ENCODE measurements at places on chromosomes 4 and X.

GRCh38 chr4:8046925-8047541 lies 107.4 kb upstream of the AFAP1 start:
- DNase-seq = no peak

GRCh38 chr4:92172203-92172602 lies 131.6 kb upstream of the GRID2 start:
- no peak for DNase-seq

- no peak for DNase-seq
Observed at GRCh38 chr4:36332782-36333131, 51.3 kb downstream of the DTHD1 start.

DNA sequence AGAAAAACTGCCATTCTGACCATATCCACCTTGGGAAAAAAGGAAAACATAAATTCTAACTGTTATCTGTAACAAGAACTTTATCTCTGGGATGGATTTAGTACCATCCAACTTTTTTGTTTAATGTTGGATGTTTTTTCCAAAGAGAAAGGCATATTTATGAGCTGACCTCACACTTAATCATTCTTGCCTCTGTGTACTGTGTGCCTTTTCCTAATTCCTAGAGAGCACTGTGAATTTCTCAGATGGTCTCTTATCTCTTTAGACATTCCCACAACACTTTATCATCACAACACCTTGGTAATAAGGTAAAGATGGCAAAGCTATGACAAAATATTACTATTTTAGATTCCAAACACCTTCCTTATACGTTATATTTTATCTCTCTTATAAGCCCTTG lies 126.2 kb downstream of the COL4A6 start:
- no peak for DNase-seq

DNA sequence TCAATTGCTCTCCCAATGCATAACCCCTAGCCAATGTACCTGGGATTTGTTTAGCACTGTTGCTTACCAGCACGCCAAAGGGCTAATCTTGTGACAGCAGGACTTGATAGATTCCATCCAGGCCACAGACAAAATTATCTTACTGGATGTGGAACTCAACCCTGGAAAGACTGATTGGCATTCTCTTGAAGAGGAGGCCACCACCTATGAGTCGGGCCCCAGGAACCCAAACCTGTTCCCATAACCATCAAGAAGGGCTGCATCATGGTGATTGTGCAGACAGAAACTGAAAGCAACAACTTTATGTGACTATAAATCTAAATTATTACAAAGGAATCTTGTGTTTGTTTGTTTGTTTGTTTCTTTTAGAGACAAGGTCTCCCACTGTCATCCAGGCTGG lies 19.9 kb upstream of the TMEM255A start:
- no peak for DNase-seq

DNA sequence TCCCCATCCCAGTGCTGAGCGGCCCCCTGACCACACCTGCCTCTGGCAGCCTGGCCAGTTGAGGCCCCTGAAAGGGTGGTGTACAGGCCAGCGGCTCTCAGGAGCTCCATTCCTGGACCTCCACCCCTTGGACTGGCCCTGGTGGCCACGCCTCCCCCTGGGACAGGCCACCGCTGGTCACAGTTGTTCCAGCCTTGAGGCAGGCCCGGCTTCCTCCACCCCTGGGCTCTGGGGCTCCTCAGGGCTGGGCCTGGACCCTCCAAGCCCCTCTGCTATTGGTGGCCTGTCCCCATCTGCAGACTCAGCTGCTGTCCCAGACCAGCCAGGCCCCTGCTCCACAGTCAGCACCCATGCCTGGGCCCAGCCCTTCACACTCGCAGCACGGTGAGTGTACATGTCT lies 93.2 kb upstream of the NKX1-1 start:
- no peak for DNase-seq

- DNase-seq = no peak
Observed at GRCh38 chr4:108113229-108113628, 55.5 kb downstream of the LEF1 start.

DNA sequence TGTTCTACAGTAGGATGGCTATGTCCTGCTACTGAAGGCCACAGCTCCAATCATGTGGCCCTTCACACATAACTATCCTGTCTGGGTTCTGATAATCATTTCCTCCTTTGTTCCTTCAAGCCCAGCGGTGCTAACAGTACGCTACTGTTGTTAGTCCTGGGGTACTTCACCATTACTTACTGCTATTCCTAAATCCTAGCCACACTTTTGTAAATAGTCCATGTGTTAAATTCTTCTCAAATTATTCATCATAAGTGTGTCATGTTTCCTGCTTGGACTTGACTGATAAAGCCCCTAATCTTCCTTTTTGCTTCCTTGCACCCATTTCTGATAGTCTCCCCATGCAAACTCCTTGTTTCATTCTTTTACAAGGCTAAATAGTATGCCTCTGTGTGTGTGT lies 332.6 kb downstream of the FGF13 start:
- no peak for DNase-seq

Measured in bone marrow (tissue), 2 donors.